ENCODE measurements at places on chromosomes 4 and X.

GRCh38 chrX:69089203-69089602 lies 76.0 kb downstream of the PJA1 start:
- DNase-seq, result no peak

GRCh38 chrX:124414281-124414680 lies 67.9 kb downstream of the SH2D1A start:
- DNase-seq, result no peak

- no peak for DNase-seq
These were observed 13.8 kb upstream of the UVSSA start for GRCh38 chr4:1333256-1333655.

DNA sequence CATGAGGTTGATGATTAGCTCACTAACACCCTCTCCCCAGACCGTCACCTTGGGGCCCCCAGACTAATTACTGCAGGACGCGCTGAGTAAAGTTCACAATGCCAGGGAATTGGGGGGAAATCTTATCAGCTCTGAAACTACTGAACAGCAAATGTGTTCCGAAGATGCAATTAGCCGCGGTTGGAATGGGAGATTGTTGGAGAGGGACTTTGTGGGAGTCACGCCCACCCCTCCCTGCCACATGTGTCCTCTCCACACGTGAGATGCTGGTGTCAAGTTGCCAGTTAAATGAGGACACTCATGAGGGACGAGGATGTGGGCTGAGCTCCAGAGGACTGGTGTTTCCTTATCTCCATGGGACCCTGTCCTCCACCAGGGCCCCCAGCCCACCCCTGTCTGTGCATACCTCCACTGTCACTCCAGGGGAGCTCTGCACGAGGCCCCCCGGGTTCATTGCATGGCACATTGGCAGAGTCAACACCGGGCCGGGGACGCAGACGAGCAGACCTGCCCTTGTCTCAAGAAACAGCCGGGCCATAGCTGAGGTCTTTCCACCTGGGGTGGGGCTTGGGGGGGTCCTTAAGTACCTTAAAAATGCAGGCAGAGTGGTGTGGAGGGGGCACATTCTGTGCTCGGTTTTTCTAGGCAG lies 175.4 kb upstream of the PSAPL1 start:
- DNase-seq, result no peak

Measured in NB4 (cell line).